ENCODE measurements at places on chromosomes 2 and 18. TPM values are rescaled to one million over a fixed set of nuclear protein-coding genes. Genes with fewer than 3 reads are reported as not detected.

Gene CD8B2
- not detected for total RNA-seq

Gene MYO5B
- total RNA-seq = not detected

Gene CPO
- not detected for total RNA-seq

Gene TMEM37
- not detected for total RNA-seq

Gene ABCB11
- not detected for total RNA-seq

Gene CYP27C1
- not detected for total RNA-seq

Gene SMAD4
- total RNA-seq = 68.1 TPM

Gene NYAP2
- not detected for total RNA-seq

Measured in Karpas-422 (cell line).